ENCODE measurements at places on chromosomes 3 and 15.
A peak's percentile ranks its signal among the peaks of the same experiment; 100 is the strongest.

DNA sequence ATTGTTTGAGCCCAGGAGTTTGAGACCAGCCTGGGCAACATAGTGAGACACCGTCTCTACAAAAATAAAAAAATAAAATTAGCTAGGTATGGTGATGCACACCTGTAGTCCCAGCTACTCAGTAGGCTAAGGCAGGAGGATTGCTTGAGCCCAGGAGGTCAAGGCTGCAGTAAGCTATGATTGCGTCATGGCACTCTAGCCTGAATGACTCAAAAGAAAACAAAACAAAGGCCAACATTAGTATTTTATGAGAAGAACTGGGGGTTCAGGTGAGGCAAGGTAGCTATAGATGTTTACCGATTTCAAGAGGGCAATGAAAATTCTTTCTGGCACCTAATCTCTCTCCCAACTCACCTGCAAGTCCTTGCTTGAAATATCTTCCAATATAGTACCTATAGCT lies 77.2 kb downstream of the GREM1 start:
- DNase-seq, result no peak

DNA sequence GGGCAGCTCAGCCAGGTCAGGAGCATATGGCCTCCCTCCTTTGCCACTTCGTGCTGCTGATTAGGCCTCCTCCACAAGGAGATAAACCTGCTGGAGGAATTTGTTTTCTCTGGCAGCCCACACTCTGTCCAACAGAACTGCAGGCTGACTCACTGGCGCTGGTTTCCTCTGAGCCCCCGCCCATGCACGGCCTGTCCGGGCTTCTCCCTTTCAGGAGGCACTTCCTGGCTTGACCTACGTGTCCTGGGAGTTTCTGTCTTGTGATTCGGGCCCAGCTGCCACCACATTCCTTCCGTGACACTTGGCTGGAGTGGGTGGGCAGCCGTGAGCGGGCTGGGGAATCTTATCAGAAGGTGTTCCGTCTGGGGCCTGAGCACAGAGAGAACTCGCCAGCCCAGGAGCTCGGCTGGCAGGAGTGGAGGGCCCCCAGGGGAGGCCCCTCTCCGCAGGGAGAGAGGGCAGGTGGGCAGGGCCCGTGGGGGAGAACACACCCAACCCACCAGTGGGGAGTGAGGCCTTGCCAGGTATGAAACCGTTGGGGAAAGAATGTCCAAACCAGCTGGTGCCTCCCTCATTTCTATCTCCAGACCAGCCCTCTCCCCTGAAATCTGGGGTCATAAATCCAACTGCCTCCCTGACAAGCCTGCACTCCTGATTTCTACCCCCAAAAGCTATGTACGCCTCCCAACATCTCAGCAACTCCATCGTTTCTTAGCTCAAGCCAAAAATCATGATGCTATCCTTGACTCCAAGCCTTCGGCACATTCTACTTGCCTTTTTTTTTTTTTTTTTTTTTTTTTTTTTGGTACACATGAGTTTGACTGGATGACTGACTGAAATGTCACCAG lies 110.6 kb upstream of the MEF2A start:
- DNase-seq, result peak; percentile 11

- DNase-seq, result peak; percentile 61
Measured at GRCh38 chr3:157159037-157159761, 748 bp downstream of the CCNL1 start.

DNA sequence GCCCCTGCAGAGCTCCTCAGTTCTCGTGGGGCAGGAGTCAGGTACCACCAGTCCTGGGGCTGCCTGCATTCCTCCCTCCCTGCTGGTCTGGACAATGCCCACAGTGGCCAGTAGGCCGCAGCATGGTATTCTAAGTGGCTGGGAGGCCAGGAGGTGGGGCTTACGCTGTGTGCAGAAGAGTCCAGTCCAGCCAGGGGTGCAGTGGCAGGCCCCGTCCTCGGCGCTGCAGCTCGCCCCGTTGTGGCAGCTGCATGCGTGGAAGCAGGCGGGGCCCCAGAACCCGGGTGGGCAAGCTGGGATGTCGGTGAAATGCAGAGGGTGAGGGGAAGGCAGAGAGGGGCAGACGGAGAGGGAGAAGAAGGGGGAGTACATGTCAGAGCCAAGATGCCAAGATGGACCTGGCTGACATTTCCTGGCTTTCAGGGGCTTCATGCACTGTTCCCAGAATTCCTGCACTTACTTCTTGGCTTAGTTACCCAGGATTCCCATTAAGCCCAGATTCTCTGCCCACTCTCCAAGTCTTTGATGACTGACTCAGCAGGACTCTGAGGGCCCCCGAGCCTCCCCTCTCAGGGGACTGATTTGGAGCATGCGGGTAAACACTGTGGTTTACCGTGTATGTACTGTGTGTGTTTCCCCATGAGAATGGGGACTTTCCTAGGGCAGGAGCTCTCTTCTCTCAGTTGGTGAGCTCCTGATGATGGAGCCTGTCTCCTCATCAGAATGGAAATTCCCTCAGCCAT lies 47.5 kb downstream of the RAB11A start:
- DNase-seq, result peak; percentile 85

GRCh38 chr15:33161209-33161608 lies 33.3 kb downstream of the FMN1 start:
- no peak for DNase-seq

GRCh38 chr3:139326707-139327106 lies 17.1 kb upstream of the MRPS22 start:
- no peak for DNase-seq

- DNase-seq, result no peak
Measured at GRCh38 chr3:196985954-196986885, 17.6 kb upstream of the PIGZ start.
